ENCODE measurements at places on chromosomes 16 and 17.

GRCh38 chr16:82452004-82452756, 174.6 kb upstream of the CDH13 start:
- DNase-seq, result no peak

DNA sequence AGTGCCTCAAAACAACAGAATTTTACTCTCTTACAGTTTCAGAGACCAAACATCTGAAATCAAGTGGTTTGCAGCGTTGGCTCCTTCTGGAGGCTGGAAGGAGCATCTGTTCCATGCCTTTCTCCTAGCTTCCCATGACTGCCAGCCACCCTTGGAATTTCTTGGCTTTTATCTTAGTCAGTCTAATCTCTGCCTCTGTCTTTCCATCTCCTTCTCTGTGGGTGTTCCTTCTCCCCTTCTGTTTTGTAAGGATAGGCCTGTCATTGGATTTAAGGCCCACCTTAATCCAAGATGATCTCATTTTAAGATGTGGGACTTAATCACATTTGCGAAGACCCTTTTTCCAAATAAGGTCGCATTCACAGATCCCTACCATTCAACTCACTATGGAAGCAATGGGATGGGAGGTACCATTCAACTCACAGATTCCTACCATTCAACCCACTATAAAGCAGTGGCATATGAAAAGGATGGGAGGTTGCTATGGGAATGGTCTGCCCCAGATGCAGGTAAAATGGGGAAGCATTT, 321.8 kb downstream of the WWOX start:
- DNase-seq, result no peak

- no peak for DNase-seq
Measured at GRCh38 chr17:61072648-61073047, 327.0 kb upstream of the TBX2 start.

DNA sequence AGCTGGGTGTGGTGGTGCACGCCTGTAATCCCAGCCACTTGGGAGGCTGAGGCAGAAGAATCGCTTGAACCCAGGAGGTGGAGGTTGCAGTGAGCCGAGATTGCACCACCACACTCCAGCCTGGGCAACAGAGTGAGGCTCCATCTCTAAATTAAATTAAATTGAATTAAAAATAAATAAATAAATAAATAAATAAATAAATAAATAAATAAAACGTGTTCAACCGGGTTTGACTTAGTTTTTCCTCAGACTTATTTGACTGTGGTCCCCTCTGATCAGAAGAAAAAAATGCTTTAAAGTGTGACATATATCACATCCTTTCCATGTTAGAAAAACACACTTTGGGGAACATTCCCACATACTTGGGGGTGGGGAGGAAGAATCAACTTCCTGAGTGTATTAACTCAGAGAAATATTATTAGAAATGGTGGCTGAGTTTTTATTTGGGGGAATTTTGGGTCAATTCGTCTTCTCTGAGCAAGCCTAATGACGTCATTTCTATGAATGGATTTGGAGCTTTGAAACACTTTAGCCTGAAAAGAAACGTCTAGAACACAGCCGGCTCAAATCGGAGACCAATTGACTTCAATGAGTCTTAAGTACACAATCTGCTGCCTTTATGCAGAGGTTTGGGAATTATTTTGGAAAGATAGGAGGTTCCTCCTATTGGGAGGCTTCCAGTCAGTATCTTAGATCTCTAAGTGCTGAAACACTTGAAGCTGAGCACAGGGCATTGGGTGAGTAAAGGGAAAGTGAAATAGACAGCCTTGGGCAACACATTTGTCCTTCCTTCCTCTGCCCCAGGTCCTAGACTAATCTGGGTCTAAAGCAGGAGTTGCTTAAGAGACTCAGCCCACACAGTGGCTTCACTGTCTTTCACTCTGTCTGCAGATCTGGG, 132.6 kb downstream of the PITPNC1 start:
- no peak for DNase-seq

GRCh38 chr17:12959441-12959840, 58.4 kb downstream of the ELAC2 start:
- DNase-seq, result no peak

GRCh38 chr16:1378087-1378803, 26.5 kb downstream of the GNPTG start:
- DNase-seq, result no peak

DNA sequence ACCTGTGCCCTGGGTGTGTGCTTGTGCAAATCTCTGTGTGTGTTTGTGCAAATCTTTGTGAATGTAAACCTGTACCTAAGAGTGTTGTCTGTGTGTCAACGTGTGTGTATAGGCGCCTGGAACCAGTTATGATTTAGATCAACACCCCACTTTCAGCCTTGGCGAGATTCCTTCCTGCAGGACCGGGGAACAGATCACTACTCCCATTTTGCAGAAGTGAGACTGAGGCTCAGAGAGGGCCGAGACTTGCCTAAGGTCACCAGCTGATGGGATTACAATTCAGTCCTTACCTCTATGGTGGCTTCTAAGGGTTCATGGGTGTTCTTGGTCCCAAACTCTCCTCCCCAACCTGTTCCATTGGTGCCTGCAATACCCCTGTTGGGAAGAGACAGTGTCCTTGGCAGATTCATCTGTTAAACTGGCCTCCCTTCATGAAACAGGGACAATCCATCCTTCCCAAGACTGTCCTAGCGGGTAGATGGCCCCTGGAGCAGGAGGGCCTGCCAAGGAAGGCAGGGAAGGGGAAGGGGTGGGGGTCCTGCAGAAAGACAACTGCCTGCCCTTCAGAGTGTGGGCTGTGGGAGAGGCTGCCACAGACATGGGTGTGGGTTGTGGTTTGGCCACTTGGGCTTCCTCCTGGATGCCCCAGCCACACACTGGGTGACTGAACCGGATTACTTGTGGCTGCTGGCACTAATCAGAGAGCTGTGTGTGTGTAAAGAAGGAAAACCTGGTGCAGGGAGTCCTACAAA, 6.9 kb upstream of the MAPK7 start:
- no peak for DNase-seq

- DNase-seq, result no peak
Measured at GRCh38 chr16:85577899-85578598, 35.1 kb upstream of the GSE1 start.

DNA sequence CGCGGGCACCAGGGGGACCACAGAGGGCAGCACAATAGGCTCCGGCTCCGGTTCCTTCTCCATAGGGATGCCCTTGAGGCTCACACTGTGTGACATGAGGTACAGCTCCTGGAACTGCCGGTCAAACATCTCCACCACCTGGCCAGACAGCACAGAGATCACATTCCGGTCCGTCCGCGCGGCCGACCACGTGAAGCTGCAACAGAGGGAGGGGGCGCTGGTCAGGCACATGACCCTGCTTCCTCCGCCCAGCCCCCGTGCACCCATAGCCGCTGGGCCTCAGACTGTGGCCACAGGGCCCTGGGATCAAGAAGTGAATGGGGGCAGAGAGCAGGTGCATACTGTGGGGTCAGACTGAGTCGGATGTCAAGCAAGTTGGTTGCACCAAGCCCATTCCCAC, 25.9 kb downstream of the FAM83G start:
- DNase-seq, result no peak

GRCh38 chr16:75203096-75203495, 3.9 kb downstream of the CTRB2 start:
- no peak for DNase-seq

GRCh38 chr17:73068322-73069153, 23.9 kb downstream of the SLC39A11 start:
- no peak for DNase-seq

DNA sequence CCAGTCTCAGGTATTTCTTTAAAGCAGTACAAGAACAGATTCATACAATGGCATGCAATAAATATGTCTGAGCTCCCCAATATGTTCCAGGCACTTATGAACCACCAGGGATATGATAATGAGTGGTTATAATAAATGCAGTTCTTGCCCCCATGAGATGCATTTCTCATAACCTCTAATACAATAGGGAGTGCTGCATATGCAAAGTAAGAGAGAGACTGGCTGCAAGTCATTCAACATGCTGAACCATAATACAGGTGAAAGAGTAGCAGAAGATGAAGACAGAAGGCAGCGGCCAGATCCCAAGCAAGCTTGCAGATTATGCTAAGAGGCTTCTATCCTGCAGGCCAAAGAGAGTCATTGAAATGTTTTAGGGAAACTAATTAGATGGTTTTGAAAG, 96.7 kb downstream of the CHD9NB start:
- no peak for DNase-seq

DNA sequence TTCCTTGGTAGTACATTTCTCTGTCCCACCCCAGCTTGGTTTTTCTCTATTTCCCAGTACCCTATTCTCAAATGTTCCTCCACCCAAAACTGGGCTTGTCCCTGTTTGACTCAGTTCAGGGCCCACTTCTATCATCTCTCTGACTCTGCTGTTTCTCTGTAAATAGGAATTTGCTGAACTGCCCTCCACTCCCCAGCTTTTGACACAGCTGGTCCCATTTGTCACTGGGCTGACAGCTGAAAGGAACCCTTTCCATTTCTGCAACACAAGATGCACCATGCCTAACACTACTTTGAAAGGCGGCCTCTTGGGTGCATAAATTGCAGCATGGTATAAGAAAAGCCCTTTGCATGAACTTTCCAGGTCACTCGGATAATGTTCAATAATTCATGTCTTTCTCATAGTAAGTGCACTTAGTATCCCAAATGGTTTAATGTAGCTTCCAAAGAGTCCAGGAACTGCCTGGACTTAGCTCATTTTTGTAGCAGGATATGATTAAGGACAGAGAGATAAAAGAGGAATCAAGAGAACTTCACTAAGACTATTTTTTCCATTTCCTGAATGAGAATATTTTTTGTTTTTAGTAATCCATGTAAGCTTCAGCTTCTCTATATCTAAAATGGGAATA, 256.7 kb downstream of the CDH11 start:
- DNase-seq, result no peak

DNA sequence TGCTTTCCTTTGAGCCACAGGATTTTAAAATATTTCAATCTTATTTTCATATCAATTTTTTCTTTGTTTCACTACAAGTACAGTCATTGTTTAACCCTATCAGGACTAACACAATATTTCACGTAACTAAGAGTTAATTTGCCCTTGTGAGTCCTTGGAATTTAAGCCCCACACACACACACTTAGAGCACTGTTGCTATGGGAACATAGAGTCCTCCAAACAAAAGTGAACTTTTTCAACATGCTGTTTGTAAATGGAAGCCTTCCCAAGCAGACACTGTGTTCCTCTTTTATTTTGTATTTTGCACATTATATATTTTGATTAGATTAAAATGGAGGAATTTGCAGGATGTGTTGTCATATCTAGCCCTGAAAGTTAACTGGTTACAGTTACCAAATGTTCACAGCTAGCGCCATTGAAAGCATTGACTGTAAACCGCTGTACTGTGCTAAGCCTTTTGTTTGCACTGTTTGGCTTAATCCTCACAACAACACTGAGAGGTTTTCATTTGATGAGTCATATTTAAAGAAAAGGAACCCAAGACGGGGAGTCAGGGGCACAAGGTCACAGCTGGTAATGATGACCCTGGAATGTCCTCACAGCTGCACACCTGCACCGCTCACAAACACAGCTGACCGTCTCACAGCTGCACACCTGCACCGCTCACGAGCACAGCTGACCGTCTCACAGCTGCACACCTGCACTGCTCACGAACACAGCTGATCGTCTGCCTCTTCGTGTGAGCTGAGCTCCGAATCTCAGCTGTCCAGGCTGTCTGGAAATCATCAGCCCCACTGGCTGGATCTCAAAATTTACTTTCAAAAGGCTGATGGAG, 6.3 kb downstream of the HSBP1 start:
- DNase-seq, result no peak

DNA sequence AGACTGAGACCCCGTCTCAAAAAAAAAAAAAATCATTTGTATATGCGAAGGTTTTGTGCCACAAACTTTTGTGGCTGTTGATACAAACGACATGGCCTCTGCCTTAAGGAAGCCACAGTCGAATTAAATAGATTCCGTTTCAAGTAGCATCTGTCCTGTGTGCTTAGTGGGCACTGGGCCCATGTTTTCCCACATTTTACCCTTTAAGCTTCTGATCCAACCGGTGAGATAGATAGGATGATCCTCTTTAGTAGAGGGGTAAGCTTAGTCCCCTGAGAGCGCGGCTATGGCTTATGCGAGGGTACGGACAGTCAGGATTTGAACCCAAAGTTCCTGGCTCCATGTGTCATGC, 776 bp upstream of the TMEM219 start:
- no peak for DNase-seq

DNA sequence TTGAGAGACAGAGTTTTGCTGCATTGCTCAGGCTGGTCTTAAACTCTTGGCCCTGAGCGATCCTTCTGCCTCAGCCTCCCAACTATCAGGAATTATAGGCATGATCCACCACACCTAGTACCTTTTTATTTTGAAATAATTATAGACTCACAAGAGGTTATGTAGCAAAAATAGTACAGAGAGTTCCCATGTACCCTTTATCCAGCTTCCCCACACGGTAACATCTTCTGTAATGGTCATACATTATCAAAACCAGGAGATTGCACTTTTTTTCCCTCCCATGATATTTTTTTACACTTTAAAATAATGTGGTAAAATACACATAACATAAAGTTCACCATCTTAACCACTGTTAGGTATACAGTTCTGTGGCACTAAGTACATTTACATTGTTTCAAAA, 28.8 kb upstream of the CACNG4 start:
- DNase-seq, result no peak

GRCh38 chr17:47915776-47916398, 19.9 kb downstream of the SP2 start:
- DNase-seq, result no peak

DNA sequence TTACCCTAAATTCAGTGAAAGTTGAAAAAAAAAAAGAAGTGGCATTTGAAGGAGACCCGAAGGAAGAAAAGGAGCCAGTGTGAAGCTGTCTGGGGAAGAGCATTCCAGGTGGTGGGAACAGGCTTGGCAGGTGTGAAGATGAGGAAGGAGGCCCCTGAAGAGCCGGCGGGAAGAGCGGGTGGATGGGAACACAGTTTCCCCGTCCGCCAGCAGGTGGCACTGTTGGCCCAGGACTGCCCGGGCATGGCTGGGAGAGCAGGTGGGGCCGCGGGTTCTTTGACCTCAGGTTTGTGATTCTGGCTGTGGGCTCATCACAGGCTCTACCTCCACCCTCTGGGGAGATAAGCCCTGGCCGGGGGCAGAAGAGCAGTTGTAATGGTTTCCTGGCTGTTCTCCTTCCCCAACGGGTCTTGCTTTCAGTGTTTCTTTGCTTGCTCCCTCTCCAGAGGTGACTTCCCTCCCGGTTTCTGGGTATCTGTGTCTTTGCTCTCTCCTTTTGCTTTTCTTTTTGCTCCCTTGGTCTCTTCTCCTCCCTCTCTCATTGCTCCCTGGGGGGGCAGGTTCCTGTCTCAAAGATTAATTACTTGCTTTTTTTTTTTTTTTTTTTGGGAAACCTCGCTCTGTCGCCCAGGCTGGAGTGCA, 32.3 kb downstream of the RAP1GAP2 start:
- DNase-seq, result no peak

GRCh38 chr16:8675183-8676159, 1.1 kb downstream of the ABAT start:
- no peak for DNase-seq

GRCh38 chr17:34784526-34784925, 176.7 kb downstream of the CCT6B start:
- no peak for DNase-seq

DNA sequence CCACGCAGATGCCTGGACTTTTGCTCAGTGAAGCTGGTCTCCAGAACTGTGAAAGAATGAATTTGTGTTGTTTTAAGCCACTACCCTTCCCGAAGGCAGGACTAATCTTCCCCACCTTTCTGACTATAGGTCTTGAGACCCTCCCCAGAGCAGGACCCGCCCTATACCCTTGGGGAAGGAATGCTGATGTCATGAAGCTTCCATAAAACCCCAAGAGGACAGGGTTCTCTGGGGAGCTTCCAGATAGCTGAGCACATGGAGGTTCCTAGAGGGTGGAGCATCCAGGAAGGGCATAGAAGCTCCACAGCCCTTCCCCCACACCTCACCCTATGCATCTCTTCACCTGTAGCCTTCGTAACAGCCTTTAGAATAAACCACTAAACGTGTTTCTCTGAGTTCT, 287.8 kb downstream of the SOX9 start:
- no peak for DNase-seq
